ACHN (cell line): ENCODE measurements at places on chromosomes 6 and 20.

GRCh38 chr6:13357551-13358075 lies 29.3 kb upstream of the TBC1D7 start:
- peak; percentile 20 for DNase-seq

- DNase-seq = no peak
Observed at GRCh38 chr6:15063253-15063853, 182.5 kb upstream of the JARID2 start.

GRCh38 chr6:134373993-134374392 lies 56.1 kb upstream of the SGK1 start:
- DNase-seq = no peak

GRCh38 chr20:3461211-3461771 lies 9.5 kb upstream of the ATRN start:
- no peak for DNase-seq

DNA sequence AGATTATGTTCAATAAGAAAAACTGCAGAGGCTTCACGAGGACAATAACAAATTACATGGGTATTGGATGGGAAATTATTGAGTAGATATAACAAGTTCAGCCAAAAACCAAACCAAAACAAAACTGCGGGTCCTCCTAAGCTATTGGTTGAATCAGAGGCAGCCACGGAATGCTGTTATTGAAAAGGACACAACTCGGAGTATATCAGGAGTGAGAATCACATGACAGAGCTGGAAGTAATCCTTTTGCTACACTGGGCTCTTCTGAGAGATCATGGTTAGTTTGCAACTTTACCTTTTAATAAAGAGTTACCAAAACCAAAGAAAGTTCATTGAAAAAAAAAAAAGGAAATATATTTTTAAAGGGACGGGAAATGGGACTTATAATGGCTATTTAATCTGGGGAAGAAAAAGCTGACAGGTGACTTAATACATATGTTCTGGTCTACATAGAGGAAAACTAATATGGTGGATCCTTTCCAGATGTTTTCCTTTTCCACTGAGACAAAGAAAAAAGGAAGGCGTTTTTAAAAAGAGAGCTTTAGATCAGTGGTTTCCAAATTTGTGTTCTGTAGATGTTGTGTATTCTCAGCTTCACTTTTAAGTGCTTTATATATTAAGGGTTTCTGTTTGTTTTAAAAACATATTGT lies 6.9 kb upstream of the CITED2 start:
- DNase-seq = no peak

GRCh38 chr6:125340991-125341390 lies 39.2 kb upstream of the HDDC2 start:
- DNase-seq = no peak
